ENCODE measurements at places on chromosomes 3 and 15. TPM values are rescaled to one million over a fixed set of nuclear protein-coding genes. Genes with fewer than 3 reads are reported as not detected.

- no peak for DNase-seq
These were observed 13.1 kb downstream of the FLNB start for GRCh38 chr3:58021072-58021959.

- DNase-seq = no peak
These were observed 111.9 kb downstream of the SAMMSON start for GRCh38 chr3:70111411-70111810.

- DNase-seq = no peak
These were observed 53.5 kb downstream of the TFDP2 start for GRCh38 chr3:142095841-142096240.

DNA sequence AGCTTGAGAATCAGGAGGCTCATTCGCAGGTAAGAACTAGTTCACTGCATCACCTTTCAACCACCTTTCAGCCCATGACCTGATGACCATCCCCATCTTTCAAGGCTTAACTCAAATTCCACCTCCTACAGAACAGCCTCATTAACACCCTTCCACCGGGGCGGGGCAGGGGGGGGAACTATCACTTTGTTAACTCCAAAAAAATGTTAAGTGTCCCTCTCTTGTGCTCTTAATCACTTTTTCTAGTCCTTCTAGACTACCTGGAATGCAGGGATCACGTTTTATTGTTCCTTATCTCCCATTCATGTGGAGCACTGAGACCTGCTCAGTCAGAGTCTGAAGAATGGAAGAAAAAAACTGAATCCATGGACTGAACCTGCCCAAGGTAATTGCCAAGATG, 51.8 kb downstream of the ATP13A4 start:
- no peak for DNase-seq

DNA sequence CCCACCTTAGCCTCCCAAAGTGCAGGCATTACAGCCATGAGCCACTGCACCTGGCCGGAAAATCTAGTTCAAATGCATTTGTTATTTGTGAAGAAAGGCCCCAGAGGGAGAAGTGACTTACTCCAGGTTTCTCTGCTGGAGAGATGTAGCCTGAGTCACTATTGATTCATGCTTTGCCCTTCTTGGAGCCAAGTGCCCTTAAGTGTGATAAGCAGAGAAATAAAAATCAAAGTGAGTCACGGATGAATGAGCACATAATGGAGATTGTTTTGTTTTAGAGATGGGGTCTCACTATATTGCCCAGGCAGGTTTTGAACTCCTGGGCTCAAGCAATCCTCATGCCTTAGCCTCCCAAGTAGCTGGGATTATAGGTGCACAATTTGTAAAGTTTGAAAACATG, 33.1 kb downstream of the CDC25A start:
- DNase-seq = no peak

- DNase-seq = peak; percentile 64
These were observed 2.8 kb downstream of the HEMK1 start for GRCh38 chr3:50572158-50572557.

DNA sequence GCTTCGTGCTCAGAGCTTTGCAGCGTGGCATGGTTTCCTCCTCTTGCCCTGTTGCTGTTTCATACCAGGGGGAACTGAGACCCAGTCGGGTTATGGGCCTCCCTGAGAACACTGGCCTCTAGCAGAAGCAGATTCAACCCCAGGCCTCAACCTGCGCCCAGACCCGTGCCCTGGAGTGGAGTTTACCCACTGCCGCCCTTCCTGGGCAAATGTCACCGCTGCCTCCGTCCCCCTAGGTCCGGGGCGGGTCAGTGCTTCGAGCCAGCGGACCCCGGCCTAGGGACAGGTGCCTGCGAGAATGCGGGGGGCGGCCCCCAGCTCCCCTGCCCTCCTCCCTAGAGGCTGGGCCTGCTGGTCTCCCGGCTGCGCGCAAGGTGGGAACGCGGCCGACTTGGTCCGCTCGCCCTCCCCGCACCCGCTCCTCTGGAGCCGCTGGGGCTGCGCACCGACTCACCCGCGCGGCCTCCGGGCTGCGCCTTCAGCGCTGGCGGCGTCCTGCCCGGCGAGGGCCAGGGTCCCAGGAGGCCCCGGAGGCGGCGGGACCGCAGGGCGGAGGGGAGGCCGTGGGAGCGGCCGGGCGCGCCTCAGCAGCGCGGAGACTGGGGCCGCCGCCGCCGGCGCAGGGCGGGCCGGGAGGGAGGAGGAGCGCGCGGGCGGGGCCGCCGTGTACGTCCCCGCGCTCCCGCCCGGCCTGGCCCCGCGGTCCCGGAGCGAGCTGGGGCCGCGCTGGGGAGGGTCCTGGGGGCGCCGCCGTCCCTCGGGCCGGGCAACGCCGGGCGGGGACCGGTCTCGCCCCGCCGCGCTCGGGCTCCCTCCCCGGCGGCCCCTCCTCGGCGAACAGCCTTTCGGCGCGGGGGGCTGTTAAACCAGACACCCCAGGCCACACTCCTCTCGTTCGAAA, at the start of gene PIGZ:
Gene PIGZ (minus strand): TSS at position 601 of the 901 bp plus-strand sequence. CDS start 16,802 bp downstream, outside the sequence.
- no peak for DNase-seq

GRCh38 chr3:189900578-189900977, 220.1 kb downstream of the P3H2 start:
- DNase-seq = no peak

DNA sequence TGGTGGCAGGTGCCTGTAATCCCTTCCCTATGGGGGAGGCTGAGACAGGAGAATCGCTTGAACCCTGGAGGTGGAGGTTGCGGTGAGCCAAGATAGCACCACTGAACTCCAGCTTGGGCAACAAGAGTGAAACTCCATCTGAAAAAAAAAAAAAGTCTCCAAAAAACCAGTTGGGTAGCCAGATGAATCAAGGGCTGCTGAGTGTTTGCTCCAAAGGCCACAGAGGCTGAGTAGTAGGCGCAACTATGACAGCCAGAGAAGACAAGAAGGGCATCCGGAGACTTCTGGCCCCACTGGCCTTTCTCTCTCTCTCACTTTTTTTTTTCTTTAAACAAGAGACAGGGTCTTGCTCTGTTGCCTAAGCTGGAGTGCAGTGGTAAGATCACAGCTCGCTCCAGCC, 131.8 kb downstream of the SMAD6 start:
- no peak for DNase-seq

GRCh38 chr3:143314251-143315093, 194.9 kb downstream of the CHST2 start:
- DNase-seq = no peak

GRCh38 chr15:73455876-73456275, 12.9 kb downstream of the REC114 start:
- no peak for DNase-seq

DNA sequence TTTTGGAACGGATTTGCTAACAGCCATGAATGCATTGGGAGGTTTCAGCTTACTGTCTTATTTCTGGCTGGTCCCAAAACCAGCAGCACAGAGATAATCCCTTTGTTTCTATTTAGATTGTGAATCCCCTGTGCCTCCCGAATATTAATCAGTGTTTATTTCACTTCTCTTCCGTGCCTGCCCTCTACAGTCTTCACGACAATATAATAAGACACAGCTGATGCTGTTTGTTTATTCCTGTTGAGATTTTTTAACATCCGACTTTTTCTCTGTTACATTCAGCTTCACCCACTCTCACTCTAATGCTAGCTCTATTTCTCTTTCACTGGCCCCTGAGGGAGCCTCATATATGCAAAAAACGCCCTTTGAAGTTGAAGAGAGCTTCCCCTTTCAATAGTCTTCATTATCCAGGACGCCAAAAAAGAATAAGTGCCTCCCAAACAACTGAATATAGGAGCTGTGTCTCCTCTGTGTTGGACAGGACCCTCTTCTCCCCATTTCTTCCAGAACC, 995.3 kb downstream of the ROBO2 start:
- no peak for DNase-seq

- no peak for DNase-seq
These were observed 43.8 kb downstream of the WNT5A start for GRCh38 chr3:55443346-55443745.

DNA sequence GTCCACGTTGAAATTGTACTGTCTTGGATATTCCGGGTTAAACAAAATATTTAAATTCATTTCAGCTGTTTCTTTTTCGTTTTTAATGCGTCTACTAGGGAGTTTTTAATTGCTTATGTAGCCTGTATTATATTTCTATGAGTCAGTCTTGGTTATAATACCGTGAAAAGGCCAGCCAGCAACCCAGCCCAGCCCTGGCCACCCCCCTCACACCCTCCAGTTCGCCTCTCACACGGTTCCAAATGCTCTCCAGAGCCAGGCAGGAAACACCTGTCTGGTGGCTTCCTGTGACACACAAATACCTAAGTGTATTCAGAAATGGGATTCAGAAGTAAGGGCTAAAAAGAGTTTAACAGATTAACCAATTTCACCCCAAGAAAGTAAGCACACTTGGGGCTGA, 4.4 kb downstream of the SH3BP5 start:
- no peak for DNase-seq

DNA sequence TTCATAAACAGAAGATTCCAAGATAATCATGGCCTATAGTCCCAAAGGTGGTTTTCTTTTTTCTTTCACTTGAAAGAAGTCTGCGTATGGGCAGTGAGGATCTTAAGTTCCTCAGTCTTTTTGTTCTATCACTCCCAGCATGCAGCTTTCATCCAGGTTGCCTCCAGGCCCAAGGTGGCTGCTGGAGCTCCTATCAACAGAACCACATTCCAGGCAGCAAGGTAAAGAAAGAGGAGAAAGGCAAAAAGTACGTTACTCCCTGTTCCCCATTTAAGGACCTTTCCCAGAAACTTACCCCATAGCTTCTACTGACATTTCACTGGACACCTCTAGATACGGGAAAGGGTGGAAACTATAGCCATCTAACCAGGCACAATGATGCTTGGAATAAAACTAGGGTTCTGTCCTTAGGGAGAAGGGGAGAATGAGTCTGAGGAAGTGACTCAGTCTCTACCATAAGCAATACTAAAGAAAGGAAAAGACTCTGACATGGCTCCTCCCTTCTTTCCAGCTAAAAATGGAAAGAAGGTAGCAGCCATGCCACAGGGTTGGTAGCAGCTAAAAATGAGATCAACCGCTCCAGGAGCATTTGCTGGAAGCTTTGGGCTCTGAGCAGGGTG, 313.9 kb upstream of the NR2E3 start:
- DNase-seq = no peak

DNA sequence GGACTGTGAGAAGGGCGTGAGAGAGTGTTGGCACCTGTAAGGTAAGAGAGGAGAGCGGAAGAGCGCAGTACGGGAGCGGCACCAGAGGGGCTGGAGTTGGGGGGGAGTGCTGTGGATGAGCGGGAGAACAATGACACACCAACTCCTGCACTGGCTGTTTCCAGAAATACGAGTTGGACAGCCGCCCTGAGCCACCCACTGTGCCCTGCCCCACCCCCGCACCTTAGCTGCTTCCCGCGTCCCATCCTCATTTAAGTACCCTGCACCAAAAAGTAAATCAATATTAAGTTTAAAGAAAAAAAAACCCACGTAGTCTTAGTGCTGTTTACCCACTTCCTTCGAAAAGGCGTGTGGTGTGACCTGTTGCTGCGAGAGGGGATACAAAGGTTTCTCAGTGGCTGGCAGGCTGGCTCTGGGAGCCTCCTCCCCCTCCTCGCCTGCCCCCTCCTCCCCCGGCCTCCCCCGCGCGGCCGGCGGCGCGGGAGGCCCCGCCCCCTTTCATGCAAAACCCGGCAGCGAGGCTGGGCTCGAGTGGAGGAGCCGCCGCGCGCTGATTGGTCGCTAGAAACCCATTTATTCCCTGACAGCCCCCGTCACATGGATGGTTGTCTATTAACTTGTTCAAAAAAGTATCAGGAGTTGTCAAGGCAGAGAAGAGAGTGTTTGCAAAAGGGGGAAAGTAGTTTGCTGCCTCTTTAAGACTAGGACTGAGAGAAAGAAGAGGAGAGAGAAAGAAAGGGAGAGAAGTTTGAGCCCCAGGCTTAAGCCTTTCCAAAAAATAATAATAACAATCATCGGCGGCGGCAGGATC, at the start of gene SOX2:
Gene SOX2 (plus strand): TSS at position 601 of the 811 bp plus-strand sequence. CDS start 436 bp downstream, outside the sequence.
- peak; percentile 81 for DNase-seq

GRCh38 chr3:34365771-34366170, 567.3 kb downstream of the PDCD6IP start:
- DNase-seq = no peak

GRCh38 chr3:127569160-127569559, 21.4 kb downstream of the TPRA1 start:
- DNase-seq = no peak

DNA sequence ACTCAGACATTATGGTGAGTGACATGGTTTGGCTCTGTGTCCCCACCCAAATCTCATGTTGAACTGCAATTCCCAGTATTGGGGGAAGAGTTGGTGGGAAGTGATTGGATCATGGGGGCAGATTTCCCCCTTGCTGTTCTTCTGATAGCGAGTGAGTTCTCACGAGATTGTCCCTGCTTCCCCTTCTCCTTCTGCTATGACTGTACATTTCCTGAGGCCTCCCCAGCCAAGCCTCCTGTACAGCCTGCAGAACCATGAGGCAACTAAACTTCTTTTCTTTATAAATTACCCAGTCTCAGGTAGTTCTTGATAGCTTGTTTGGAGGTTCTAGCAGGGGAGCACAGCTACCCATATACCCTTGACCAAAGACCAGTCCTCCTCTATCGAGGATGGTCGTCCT, 45.9 kb downstream of the ADAM10 start:
- no peak for DNase-seq

DNA sequence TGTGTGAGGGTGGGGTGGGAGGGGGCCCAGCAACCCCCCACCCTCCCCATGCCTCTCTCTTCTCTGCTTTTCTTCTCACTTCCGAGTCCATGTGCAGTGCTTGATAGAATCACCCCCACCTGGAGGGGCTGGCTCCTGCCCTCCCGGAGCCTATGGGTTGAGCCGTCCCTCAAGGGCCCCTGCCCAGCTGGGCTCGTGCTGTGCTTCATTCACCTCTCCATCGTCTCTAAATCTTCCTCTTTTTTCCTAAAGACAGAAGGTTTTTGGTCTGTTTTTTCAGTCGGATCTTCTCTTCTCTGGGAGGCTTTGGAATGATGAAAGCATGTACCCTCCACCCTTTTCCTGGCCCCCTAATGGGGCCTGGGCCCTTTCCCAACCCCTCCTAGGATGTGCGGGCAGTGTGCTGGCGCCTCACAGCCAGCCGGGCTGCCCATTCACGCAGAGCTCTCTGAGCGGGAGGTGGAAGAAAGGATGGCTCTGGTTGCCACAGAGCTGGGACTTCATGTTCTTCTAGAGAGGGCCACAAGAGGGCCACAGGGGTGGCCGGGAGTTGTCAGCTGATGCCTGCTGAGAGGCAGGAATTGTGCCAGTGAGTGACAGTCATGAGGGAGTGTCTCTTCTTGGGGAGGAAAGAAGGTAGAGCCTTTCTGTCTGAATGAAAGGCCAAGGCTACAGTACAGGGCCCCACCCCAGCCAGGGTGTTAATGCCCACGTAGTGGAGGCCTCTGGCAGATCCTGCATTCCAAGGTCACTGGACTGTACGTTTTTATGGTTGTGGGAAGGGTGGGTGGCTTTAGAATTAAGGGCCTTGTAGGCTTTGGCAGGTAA, 8.1 kb downstream of the FAM131A start:
- DNase-seq = no peak

- DNase-seq = no peak
These were observed 36.3 kb downstream of the WHAMM start for GRCh38 chr15:82845686-82846085.

- DNase-seq = peak; percentile 87
These were observed at the start of gene ATRIP for GRCh38 chr3:48446425-48447193. Gene ATRIP, plus strand, starts transcription at chr3:48446737. Its CDS starts 109 bp downstream, at chr3:48446846.

ALAS1 gene
- 46.4 TPM for polyA plus RNA-seq

PSTPIP1 gene
- 1.0 TPM for polyA plus RNA-seq

LYSMD2 gene
- 4.3 TPM for polyA plus RNA-seq

GRM7 gene
- polyA plus RNA-seq = 2.3 TPM

SERINC4 gene
- polyA plus RNA-seq = 0.49 TPM

TEX55 gene
- polyA plus RNA-seq = not detected
